Activated CD8-positive, alpha-beta memory T cell treated with anti-CD3 and anti-CD28 coated beads, Interleukin-2, amount 10 ng/mL, durations not matched to agents 7 days and 5 days (primary cell): ENCODE measurements at places on chromosomes 7 and 10. TPM values are rescaled to one million over a fixed set of nuclear protein-coding genes. Genes with fewer than 3 reads are reported as not detected.

DNA sequence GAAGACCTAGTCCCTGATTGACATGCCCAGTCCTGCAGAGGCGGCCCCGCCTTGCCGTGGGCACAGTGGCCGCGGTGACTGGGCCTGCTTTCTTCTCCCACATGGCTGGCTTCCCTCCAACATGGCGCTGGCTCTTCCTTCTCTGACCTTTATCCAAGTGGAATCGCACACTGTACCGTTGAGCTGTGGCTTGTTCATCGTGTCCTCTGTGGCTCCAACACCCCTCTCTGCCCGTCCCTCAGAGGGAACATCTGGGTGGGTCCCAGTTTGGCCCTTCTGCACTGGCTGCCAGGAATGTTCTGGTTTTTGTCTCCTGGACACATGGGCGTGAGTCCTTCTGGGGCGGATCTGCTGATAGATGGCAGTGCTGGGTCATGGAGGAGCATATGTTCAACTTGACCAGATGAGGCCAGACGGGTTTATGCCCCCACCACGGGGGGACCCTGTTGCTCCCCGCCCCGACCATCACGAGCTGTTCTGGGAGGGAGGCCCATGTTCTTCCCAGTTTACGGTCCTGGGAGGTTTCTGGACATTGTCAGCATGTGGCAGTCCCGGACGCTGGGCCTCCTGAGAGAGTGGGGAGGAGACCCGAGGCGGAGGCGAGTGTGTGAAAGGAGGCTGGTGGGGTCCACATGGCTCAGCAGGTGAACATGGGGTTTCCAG, 63.5 kb downstream of the LHPP start:
- no peak for DNase-seq

GRCh38 chr10:88810196-88810961, 7.8 kb downstream of the LIPM start:
- no peak for DNase-seq

Gene KIAA1217
- total RNA-seq: 0.70 TPM

Gene ARHGEF35
- total RNA-seq: 1.7 TPM
